ENCODE measurements at places on chromosomes 4 and X. TPM values are rescaled to one million over a fixed set of nuclear protein-coding genes. Genes with fewer than 3 reads are reported as not detected.

DNA sequence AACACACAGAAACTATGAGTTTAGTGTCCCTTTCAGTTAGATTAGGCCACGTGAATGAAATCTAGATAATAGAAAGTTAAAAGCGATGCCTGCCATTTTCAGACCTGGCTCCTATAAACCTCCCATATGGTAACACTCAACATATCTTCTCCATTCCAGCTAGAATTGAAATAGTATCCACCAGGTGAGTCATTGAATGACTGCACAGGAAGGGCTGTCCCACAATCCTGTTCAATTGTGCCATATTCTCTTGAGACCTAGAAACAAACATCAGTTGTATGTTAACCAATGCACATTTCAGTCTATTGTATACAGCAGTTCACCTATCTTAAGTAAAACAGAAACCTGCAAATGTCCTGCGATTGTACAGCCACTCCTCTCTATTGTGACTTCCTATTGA, 659.3 kb upstream of the SLIT2 start:
- no peak for DNase-seq

Gene NPY1R
- 0.55 TPM for total RNA-seq

GRCh38 chr4:32147446-32148085, 1427.4 kb downstream of the PCDH7 start:
- no peak for DNase-seq

GRCh38 chrX:12672367-12673106, 118.7 kb upstream of the PRPS2 start:
- no peak for DNase-seq

Gene CABS1
- not detected for total RNA-seq

DNA sequence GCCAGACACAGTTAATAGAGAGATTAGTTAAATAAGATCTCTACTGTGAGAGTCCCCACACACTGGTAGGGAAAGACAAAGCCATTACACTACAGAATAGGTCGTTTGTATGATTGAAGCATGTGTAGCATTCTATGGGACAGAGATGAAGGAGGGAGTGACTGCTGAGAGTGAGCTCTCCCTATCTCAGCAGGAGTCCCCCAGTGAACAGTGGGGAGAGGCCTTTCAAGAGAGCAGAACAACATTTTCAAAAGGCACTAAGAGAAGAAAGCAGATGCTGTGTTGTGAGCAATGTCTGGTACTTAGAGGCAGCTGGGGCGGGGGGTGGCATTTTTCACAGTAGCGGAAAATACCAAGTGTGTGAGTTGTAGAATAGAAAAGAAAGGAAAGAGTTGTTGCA, 413.6 kb downstream of the AFF2 start:
- DNase-seq, result no peak

Gene SLC25A43
- 2.5 TPM for total RNA-seq

- DNase-seq, result no peak
Measured at GRCh38 chrX:73213734-73214425, 771 bp downstream of the NAP1L2 start.

GRCh38 chrX:9062641-9063040, 28.7 kb upstream of the FAM9B start:
- no peak for DNase-seq

Gene USP11
- 50.7 TPM for total RNA-seq

Gene TMEM271
- total RNA-seq, result not detected

Gene FAM199X
- 14.5 TPM for total RNA-seq

Gene LAS1L
- 13.9 TPM for total RNA-seq

- no peak for DNase-seq
Measured at GRCh38 chr4:107509615-107510014, 210.4 kb downstream of the PAPSS1 start.

Gene DUX4
- total RNA-seq, result not detected

Gene TLR8
- total RNA-seq, result 0.36 TPM

- DNase-seq, result no peak
Measured at GRCh38 chr4:102305666-102306065, 39.6 kb downstream of the SLC39A8 start.

- no peak for DNase-seq
Measured at GRCh38 chr4:39305912-39306677, 60.1 kb downstream of the RFC1 start.

GRCh38 chr4:73904491-73904890, 35.3 kb downstream of the CXCL1 start:
- DNase-seq, result no peak

Gene TLR7
- total RNA-seq, result 0.71 TPM

Gene LDOC1
- total RNA-seq, result 1.8 TPM

DNA sequence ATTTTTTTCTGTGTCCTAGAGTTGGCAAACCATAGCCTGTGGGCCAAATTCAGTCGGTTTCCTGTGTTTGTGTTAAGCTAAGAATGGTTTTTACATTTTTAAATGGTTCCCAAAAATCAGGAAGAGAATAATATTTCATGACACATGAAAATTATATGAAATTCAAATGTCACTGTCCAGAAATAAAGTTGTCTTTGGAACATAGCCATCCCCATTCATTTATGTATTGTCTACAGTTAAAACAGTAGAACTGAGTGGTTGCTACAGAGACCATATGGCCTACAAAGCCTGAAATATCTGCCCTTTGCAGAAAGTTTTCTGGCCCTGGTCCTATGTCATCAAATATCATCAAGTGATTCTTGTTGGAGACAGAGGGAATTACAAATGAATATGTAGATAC, 15.5 kb downstream of the FRMPD4 start:
- no peak for DNase-seq

GRCh38 chr4:11701966-11702725, 273.5 kb upstream of the HS3ST1 start:
- DNase-seq, result no peak
